Naive B cell (primary cell): ENCODE measurements at places on chromosomes 7 and 10.

DNA sequence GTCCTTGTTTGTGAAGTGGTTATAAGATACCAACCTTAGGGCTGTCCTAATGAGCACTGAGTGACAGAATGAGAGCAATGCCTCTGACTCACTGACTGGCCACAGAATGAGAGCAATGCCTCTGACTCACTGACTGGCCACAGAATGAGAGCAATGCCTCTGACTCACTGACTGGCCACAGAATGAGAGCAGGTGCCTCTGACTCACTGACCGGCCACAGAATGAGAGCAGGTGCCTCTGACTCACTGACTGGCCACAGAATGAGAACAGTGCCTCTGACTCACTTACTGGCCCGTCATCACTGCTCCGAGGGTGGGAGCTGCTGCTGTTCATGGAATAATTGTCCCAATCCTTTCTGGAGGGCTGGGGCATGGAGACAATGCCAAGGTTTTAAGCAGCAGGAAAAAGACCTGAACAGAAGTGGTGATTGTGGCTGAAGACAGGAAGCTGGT, 265.2 kb upstream of the PPP2R2D start:
- no peak for DNase-seq

DNA sequence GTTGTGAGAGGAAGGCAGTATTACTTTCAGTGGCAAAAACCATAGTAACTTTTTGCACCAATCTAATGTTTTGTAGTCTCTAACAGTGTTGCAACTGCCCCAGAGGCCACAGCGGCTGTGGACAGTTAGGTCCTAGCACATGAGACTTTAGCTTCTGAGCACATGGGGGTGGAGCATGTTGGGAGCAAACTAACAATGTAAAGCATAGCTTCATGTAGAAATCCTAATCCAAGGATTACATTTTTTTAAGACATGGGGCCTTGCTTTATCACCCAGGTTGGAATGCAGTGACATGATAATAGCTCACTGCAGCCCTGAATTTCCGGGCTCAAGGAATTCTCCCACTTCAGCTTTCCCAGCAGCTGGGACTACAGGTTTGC, 49.0 kb downstream of the LAMB1 start:
- DNase-seq, result no peak

- DNase-seq, result no peak
Measured at GRCh38 chr10:11264296-11265048, 246.8 kb downstream of the CELF2 start.

DNA sequence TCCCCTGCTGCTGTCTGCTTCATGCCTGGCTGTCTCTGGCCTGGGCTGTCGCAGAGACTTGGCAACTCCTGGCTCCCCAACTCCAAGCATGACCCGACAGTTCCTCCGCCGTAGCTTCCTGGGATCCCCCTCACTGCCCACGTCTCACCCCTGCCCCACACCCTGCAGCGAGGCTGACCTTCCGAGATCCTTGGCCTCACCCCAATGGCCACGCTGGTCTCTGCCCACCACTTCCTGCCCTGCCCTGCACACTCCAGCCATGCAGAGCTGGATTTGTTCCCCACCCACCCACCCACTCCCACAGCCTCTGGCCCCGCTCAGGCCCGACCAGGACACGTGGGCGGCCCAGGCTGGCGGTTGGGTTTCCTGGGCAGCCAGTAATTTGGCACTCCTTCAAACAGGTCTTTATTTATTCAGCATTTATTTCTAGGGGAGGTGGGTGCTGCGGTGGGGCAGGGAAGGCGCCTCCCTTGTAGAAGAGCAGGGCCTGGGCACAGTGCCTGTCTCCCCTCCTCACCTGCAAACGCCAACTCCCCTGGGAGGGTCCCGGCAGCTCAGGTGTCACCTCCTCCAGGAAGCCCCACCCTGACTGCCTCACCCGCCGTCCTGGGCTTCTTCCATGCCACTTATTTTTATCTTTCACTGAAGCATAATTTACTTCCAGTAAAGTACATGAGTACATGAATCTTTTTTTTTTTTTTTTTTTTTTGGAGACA, 25.5 kb downstream of the GTF2IRD1 start:
- no peak for DNase-seq
